GM12865 (cell line): ENCODE measurements at places on chromosomes 2 and 18.

DNA sequence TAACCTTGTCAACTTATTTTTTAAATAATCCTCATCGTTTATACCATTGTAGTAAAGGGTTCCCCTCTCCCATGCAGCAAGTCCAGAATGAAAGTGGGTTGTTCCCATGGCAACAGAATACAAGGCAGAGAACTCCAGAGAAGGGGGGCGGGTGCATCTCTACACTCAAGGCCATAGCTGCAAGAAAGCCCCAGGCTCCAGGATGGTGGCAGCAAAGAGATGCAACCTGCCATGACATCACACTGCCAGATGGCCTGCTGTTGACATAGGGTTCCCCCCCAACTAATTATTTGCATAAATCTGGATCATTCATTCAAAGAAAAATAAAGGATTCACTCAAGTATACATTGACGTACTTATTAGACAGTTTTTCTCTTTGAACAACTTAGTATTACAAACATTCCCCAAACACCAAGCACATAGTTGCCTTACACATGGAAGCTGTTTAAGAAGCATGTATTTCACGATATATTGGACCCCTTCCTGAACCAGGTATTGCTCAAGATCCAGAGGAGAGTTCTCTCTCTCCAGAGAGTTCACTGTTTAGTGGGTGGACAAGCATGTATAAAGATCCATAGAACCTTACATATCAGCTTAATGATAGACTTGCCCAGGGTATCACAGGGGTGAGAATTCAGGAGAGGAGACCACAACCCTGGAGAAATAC, 87.4 kb upstream of the KLF7 start:
- DNase-seq, result no peak

- DNase-seq, result no peak
Observed at GRCh38 chr2:14137643-14138042, 494.9 kb upstream of the LRATD1 start.

GRCh38 chr2:86016581-86016980, 89.1 kb downstream of the POLR1A start:
- DNase-seq, result no peak

DNA sequence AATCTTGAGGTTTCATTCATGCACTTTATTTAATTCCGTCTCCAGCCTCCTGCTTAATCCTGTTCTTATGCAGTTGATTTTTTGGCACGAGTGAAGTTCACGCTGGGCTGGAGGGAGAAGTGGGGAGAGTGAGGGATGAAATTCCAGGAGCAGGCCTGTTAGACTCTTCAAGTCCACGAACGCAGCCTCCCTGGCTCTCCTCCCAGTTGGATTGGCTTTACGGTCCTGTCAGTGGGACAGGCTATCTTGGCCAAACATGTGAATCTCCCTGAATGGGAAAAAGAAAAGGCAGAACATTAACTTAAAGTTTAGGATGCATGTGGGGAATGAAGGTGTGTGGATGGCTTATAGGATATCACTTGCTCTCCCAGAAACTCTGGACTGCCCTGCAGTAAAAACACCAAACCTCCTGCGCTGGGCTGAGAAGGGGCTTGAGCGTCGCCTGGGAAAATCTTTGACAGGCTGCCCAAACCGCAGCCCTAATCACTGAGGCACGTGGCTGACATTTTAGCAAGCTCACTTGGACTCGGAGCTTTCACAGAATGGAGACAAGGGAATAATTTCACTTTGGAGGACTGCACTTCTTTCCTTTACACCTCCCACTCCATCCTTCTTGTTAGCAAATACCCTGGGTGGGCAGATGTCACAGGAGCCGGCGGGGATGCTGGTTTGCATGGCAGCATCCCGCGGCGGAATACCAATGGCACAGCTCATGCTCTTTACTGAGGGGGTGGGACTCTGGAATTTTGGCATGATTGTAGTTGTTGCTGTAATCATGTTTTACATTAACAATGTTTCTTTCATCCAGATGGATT, 93.9 kb downstream of the ACKR3 start:
- no peak for DNase-seq

- DNase-seq, result no peak
Observed at GRCh38 chr2:215299337-215299859, 12.5 kb upstream of the ATIC start.

- DNase-seq, result no peak
Observed at GRCh38 chr18:9184998-9185613, 48.5 kb downstream of the ANKRD12 start.

DNA sequence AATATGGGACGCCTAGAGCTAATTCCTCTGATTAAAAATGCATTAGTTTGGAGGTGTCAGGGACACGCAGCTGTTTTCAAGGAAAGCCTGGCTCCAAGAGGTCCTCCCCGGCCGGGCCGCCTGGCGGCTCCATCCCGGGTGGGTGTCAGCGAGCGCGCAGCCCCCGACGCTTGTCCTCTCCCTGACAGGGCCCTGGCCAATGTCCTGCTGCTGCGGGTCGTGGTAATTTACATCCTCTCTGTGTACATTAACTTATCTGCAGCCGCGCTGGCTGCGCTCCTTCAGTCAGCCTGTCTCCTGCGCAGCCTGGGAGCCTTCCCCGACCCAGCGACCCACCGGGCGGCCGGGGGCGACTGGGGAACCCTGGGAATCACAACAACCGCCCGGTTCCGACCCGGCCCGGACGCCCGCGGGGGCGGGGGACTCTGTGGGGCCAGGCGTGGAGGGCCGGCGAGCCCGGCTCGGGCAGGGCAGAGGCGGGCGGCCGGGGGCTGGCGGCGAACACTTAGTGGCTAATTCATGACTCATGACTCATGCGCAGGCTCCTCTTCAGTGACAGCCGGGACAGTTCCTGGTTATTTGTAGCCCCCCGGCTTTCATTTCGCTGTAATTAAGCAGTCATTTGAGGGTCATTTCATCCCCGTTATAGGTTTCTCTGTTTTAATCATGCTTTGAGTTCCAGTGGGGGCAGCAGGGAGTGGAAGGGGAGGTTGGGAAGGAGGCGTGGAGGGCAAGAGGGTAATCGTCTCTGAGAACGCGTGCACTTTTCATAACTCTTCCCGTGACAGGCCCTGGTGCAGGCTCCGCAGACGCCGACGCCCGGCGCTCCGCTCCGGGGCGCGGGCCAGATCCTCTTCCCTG, 141.9 kb upstream of the CTAGE1 start:
- no peak for DNase-seq

DNA sequence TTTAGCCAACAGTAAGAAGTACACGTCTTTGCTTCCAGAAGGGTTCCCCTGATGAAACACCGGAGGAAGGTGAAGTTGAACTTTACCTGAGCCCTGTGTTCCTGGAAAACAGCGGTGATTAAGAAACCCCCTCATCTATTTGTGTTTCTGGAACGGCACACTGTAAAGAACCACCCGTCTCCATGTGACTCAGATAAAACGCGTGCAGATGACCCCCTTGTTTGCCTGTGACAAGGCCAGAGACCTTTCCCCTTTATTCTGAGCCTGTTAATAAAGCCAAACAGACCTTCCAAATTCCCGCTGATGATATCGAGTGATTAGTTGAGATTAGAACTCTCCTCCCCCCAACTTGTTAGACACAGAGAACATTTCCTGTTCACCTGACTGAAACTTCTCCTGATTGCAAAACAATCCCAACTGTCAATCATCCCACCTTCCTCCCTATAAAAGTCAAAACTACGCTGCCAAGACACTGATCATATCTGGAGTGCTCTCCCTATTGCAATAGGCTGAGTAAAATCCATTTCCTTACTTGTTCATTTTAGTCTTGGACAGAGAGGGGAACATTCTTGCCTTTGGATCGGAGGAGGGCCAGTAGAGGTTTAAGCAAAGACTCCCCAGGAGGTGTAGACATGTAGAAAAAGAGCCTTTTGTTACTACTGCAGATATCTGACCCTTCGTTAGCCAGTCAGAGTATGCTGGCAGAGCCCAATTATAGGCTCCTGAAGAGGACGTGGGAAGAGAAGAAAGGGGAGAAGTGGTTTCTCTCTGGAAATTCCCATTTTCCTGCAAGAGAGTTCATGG, 914 bp upstream of the IWS1 start:
- DNase-seq, result no peak

DNA sequence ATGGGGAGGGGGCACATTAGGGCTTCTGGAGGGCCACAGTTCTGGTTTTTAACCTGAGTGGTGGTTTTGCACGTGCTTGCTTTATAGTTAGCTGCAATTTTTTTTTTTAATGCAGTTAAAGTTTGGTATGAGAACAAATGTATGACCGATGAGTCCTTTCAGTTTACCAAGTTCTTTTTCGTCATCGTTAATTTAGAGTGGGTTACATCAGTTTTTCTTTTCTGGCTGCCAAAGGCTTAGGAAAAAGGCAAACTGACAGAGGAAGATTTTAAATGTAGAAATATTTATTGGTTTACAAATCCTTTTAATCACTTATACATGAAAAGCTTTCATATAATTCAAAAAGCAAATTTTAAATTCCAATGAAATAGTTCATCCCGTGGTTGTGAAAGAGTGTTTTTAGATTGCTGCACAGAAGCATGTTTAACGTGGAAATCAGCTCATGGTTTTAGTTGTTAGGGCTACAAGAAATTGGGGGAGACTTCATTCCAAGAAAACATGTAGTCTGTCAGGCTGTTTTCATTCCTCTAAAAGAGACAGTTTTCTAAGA, 82.9 kb downstream of the MSH2 start:
- DNase-seq, result no peak

DNA sequence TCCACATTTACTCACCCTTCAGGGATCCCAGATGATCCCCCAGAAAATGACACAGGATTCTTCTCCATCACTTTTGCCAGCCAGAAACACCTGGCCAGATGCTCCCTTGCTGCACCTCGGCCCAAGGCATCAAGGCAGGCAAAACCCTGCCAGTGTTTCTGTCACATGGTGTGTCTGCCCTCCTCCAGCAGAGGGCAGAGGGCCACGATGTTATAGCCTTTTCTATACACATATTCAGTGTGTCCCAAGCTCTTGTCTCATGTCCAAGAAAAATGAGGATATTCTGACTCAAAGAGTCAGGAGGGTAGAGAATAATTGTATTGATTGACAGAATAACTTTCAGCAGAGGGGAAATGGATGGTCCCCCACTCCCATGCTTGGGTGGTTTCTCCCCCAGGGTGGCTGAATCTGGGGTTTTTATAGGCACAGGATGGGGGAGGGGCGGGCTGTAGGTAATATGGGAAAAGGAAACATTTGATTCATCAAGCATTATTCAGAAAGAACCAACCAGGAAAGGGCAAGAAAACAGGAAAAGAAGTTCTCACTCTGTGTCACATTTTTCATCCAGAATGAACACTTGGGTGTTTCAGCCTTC, 933.9 kb downstream of the TRIB2 start:
- DNase-seq, result peak; percentile 28

- DNase-seq, result no peak
Observed at GRCh38 chr2:239394346-239394945, 6.4 kb downstream of the HDAC4 start.

DNA sequence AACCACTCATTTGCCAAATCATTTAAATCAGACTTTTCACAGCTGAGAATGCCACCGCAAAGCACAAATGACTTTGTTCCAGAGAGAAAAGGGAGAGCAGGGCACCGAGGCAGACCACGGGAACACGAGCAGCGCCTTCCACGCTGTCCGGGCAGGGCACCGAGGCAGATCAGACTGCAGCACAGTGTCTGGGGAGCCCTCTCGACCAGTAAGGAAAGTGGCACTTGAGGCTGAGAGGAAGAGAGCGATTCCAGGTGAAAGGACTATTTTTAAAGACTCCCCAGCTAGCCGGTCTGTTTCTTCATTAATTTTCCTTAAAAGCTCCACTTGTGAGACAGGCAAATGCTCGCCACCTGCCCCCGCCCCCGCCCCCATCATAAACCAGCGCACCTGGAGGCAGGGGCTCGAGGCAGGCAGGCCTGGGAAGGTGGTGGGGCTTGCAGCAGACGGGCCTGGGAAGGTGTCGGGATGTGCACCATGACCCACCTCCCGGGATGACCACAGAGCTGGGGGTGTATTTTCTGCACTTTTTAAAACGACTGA, 80.9 kb upstream of the CTDP1 start:
- no peak for DNase-seq

GRCh38 chr2:48532824-48533223, 2.9 kb downstream of the STON1 start:
- no peak for DNase-seq

GRCh38 chr2:240798327-240798905, 21.6 kb downstream of the KIF1A start:
- no peak for DNase-seq

DNA sequence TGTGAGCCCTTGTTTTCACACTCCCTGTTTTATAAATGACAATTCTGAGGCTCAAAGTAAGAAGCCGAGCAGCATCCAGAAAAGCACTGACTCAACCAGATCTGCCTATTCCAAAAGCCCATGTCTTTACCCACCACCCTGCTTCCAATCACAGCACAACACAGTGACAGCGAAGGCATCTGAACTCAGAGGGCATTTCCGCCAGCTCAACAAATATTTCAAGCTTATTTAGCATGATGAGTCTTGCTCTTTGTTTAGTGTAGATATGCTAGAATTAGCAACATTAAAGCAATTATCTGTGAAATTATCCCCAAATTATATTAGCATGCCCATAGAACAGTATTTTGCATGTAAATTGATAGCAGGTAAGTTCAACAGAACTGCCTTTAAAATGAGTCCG, 359.1 kb upstream of the RAB6C start:
- no peak for DNase-seq

GRCh38 chr2:37274359-37274965, 43.0 kb downstream of the NDUFAF7 start:
- DNase-seq, result no peak

DNA sequence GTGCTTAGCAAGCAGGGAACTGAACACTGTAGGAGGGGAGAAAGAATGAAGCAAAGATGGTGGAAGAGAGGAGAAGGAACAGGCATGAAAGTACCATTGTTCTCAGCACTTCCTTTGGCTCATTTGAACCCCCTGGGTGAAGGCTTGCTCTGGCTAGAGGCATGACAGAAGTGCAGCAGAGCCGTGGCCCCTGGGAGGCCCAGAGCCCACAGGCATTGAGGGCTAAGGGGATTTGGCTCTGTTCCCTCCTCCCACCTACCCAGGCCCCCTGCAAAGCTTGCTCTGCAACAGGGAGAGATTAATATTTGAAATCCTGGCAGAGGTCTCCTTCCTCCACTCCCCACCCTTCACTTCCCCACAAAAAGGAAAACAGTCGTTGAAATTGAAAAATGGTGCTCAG, 262.6 kb downstream of the CELF4 start:
- DNase-seq, result no peak

DNA sequence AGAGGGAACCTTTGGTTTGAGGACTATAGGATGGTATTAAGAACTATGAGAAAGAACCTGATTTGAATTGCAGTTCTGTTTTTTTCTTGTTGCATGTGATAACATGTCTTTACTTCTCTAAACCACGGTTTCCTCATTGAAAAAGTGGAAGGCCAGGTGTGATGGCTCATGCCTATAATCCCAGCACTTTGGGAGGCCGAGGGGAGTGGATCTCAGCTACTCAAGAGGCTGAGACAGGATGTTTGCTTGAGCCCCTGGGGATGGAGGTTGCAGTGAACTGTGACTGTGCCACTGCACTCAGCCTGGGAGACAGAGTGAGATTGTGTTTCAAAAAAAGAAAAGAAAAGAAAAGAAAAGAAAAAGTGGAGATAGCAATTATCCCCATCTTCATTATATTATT, 32.3 kb downstream of the SCN9A start:
- no peak for DNase-seq

DNA sequence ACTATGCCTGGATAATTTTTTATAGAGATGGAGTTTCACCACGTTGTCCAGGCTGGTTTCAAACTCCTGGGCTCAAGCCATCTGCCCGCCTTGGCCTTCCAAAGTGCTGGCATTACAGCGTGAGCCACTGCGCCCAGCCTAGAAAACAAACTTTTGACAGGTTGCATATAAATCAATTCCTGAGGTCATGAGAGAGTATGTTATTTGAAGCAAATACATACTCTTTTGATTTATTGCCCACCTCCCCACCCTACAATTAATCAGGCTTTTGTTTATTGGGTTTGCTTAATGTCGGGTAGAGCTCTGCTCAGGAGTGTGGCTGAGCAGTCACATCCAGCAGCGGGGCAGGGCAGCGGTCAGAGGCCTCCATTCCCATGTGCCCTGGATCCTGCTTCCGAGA, 37.9 kb upstream of the ASB1 start:
- DNase-seq, result no peak
